NCI-H2171 treated with DMSO at 0.1 percent for 48 hours (cell line): ENCODE measurements at places on chromosomes 1 and 21.

DNA sequence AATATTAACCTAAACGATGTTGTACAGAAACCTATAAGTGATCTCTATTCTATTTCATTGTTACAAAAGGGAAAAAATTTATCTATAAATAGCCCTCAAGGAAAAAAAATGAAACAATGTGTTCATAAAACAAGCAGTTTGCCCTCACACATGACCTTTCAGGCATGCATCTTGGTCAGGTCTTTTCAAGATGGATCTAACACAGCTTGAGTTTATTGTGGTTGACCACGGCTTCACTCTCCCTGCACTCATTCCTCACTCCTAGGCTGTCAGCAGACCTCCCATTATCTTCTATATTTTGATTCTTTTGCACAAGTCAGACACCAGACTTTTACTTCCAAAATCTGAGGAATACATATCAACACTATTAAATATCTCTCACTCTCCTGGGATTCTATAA, 544.3 kb downstream of the KCNT2 start:
- DNase-seq, result no peak

DNA sequence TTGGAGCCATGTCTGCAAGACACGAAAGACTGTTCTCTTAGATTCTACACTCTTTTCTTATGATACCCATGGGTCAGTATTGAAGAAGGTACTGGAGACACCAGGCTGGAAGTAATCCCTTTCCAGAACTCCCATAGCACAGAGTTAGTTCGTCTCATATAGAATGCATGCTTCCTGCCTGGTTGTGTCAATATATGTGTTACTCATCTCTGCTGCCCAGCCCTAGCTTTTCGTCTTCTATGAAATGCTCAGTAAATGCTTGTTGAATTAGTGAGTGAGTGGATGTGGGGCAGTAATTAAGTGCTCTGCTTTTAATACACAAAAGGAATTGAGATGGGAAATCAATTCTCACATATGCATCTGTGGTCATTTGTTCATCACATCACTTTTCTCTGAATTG, 32.1 kb downstream of the ADCY10 start:
- no peak for DNase-seq

GRCh38 chr1:38818175-38818976, 41.2 kb downstream of the RRAGC start:
- DNase-seq, result peak; percentile 39

DNA sequence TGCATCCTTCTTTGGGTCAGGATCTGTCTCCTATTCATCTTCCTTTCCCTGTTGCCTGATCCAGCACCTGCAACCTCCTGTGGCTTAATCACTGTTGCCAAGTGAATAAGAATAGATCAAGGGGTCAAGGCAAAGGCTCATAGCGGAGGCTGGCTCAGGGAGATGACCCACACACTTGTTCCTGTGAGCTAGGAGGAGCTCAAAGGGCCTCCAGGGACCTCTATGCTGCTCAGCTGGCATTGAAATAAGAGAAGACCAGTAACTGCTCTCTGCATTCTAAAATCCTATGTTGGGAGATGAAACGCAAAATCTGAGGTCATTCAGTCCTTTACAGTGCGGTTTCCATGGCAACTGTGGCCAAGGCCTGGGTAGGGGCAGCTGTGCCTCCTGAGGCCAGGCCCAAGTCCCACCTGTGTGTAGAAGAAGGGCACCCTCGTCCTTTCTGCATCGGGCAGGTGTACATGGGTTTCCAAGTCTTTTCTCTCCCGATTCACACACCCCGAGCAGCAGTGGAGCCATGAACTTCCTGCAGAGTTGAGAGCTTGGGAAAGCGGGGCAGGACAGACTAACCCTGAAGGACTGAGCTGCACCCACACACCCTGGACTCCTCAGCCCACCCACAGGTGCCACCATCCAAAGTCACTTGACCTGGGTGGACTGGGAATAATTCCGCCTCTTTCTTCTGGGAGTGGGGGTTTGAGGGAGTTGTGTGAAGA, 27.8 kb upstream of the STUM start:
- DNase-seq, result peak; percentile 3

DNA sequence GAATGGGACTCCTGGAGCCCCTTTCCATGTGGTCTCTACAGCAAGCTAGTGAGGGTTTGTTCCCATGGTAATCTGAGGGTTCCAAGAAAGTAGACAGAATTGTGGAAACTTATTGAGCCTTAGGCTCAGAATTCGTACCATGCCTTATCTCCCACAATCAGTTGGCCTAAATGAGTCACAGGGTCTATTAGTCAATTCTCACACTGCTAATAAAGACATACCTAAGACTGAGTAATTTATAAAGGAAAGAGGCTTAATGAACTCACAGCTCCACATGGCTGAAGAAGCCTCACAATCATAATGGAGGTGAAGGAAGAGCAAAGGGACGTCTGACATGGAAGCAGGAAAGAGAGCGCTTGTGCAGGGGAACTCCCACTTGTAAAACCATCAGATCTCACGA, 106.6 kb upstream of the CXADR start:
- no peak for DNase-seq

DNA sequence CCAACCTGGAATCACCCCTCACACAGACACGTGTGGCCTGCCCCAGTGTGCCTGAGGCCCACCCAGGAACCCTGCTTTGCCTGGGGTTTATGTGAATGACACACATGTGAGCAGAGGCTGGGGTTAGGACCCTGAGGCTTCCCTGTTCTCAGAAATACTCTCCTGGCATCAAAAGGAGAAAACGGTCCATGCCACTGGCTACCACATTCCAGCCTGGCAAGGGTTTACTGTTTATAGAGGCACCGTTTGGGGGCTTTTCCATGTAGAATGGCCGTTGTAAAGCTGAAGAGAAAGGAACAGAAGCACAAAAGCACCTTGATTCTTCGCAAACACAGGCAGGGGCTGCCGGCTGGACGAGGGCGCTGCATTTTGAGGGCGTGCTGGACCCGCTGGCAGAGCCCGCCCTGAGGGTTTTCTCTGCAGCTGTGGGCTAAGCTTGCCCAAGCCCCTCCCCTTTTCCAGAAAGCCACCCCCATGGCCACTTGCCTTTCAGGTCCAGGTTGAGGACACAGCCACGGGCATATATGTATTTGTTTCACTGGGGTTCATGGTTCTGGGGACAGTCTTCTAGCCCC, 13.0 kb downstream of the TFF3 start:
- DNase-seq, result no peak

DNA sequence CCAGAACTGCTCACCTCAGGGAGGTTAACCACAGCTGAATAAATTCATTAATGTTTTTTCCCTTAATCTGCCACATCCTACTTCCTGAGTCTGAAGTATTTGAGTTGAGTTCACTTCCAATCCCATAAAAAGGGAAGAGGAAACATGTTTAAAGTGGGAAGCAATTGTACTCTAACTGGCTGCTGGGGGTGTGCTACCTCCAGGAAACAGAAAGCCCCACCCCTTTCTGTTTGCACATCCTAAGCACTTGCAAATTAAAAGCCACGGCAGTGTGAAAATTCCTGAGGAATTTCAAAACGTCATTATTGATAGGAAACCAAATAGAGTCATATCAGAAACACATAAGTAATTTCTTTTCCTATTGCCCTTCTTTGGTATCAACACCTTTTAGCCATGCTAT, 307.0 kb upstream of the NR5A2 start:
- DNase-seq, result no peak

GRCh38 chr1:106937104-106937503, 119.4 kb upstream of the PRMT6 start:
- DNase-seq, result no peak

- peak; percentile 75 for DNase-seq
Measured at GRCh38 chr1:150922519-150922975, 3.6 kb upstream of the SETDB1 start.

- DNase-seq, result peak; percentile 92
Measured at GRCh38 chr21:18157406-18157805, 87.2 kb upstream of the CHODL start.

DNA sequence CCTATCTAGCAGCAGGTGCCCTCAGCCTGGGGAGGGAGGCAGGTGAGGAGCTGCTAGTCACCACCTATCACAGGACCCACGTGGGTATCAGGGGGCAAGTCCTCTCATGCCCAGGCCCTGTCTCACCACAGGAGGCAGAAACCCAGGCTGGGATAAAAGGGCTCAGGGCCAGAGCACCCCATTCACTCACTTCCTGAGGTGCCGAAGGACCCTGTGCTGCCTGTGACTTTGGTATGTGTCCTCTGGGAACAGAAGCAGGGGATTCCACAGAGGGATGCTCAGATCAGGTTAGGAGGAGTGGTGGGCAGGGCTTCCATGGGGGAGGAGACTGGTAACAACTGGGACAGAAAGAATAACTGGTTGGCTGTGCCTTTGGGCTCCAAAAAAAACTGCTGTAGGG, at the start of gene LCE1E:
TSS of gene LCE1E (plus strand) at position 181 of the 400 bp plus-strand sequence. CDS start 1,043 bp downstream, outside the sequence.
- no peak for DNase-seq
